ENCODE measurements at places on chromosomes 2 and 18. TPM values are rescaled to one million over a fixed set of nuclear protein-coding genes. Genes with fewer than 3 reads are reported as not detected.

The CD207 gene
- not detected for total RNA-seq

The KIF3C gene
- 12.8 TPM for total RNA-seq

DNA sequence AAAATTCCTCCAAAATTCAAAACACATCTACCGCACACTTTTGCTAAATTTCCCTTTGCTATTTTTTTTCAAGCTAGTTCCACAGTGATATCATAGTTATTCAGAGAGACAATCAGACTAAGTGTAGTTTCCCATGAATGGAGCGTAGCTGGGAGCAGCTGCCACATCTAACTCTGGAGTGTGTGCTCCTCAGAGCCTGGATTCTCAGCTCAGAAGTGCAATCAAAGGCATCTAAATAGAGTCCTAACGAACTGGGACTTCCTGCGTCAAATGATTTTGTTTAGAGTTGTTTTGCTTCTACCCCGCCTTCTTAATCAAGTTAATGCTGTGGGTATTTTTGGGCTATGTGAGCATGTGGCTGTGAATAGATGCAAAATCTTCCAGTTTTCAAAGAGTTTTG lies 160.3 kb downstream of the TMEM18 start:
- H3K27ac ChIP-seq, result no peak overlapping the region
- peaks cover 66% of the 10 kb centered on the region for H3K27me3 ChIP-seq
- no peak overlapping the region for H3K4me3 ChIP-seq
- H3K36me3 ChIP-seq, result no peaks in the 10 kb centered on the region

GRCh38 chr2:212665948-212666347 lies 127.3 kb upstream of the ERBB4 start:
- H3K27ac ChIP-seq, result no peak overlapping the region
- no peaks in the 10 kb centered on the region for H3K36me3 ChIP-seq
- no peak overlapping the region for H3K4me3 ChIP-seq
- no peaks in the 10 kb centered on the region for H3K27me3 ChIP-seq
- no peaks in the 10 kb centered on the region for H3K4me1 ChIP-seq
- peak; percentile 8 for DNase-seq

DNA sequence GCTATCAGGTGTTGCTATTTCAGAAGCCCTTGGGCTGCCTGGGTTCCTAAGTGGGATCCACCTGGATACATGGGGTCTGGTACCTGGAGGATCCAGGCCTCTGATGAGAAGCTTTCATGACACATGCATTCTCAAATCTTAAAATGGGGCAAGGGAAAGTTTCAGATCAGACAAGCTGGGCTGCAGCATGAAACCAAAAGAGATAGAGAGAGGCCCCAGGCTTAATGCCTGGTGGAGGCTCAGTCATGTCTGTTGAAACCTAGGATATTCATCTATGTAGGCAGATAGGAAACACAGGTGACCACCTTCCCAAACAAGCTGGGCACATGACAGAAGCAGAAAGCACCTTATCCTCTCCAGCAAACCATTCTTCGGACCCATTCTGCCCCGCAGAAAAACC lies 18.8 kb upstream of the PLB1 start:
- no peaks in the 10 kb centered on the region for H3K27me3 ChIP-seq
- DNase-seq, result no peak
- no peak overlapping the region for H3K27ac ChIP-seq
- no peaks in the 10 kb centered on the region for H3K4me1 ChIP-seq
- no peaks in the 10 kb centered on the region for H3K36me3 ChIP-seq
- no peak overlapping the region for H3K4me3 ChIP-seq

DNA sequence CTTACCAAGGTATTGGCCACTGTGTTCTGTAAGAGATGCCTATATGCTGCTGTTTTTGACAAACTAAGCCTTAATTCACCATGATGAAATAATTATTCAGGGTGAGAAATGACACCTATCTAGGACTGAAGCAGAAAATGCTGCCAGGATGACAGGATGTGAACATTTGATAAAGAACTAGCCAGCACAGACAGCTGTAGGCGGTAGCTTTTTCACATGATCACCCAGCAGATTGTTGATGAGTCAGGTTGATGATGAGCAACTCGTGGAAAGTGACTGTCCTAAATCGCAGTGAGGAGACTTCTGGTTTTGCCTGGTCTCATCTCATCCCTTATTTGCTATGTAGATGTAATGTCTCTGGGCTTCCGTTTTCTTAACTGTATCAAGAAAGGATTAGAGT lies 144.1 kb downstream of the PRPF40A start:
- no peak overlapping the region for H3K27ac ChIP-seq
- DNase-seq, result peak; percentile 53

GRCh38 chr2:3745920-3746319 lies 42.5 kb downstream of the DCDC2C start:
- no peak overlapping the region for H3K4me3 ChIP-seq
- H3K27ac ChIP-seq, result no peak overlapping the region
- H3K36me3 ChIP-seq, result no peaks in the 10 kb centered on the region
- DNase-seq, result no peak
- no peaks in the 10 kb centered on the region for H3K4me1 ChIP-seq

The MAPRE3 gene
- 15.6 TPM for total RNA-seq

The SKOR2 gene
- not detected for total RNA-seq

All from PC-3 (cell line).